ENCODE measurements at places on chromosomes 2 and 18.

- no peak for DNase-seq
These were observed 120.4 kb downstream of the L3MBTL4 start for GRCh38 chr18:6294148-6294784.

GRCh38 chr18:12531749-12532148 lies 124.0 kb downstream of the PRELID3A start:
- no peak for DNase-seq

DNA sequence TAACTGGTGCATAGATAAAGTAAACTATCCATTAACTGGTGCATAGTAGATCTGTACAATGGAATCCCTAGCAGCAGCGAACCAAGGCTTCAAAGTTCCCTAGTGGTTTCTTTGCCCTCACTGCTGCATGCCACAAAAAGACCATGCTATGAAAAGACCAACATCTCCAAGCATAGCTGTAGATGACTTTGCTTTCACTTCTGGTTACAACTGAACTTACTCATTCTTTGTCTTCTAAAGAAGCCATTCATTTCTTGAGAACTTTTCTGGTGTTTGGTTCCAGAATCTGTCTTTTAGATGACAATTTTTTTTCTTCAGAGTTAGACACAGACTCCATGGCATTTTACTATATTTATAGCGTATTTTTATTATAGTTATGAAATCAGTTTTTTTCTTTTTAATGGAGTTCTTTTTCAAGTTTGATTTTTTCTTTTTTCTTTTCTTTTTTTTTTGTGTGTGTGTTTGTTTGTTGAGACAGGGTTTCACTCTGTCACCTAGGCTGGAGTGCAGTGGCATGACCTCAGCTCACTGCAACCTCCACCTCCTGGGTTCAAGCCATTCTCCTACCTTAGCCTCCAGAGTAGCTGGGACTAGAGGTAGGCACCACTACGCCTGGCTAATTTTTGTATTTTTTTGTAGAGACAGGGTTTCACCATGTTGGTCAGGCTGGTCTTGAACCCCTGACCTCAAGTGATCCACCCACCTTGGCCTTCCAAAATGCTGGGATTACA lies 63.6 kb downstream of the SLC35F5 start:
- no peak for DNase-seq

DNA sequence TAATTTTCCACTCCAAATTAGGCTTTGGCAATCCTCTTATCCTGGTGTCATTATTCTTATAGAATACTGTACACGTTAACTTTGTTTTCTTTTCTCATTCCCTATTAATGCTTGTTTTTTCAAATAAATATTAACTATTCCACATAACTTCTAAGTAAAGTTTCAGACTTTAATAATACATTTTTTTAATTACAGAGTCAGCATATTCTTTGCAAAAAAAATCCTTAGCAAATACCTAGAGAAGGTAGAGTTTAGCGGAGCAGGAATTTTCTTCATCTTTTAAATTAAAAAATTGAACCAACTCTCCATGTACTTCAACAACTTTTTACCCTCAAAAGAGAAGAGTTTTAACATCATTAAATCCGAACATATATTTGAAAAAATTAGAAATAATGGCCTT lies 45.2 kb downstream of the RPRM start:
- DNase-seq, result no peak

DNA sequence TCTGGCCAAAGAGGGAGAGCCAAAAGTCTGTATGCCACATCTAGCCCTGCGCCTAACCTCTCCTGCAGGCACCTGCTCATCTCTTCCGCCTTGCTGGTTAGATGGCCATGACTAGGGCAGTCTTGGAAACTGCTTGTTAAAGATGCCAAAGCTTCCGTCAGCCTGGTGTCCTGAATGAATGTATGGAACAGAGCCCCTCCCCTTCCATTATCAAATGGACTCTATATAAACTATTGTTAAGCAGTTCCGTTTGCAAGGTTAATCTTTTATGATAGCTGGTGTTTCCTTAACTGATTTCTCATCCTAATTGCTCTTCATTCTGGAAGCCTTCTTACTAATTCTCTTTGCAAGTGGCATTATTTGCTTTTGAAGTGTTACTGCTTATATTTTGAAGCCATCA lies 87.1 kb downstream of the ATP9B start:
- no peak for DNase-seq
